ENCODE measurements at places on chromosomes 16 and 17. TPM values are rescaled to one million over a fixed set of nuclear protein-coding genes. Genes with fewer than 3 reads are reported as not detected.
A peak's percentile ranks its signal among the peaks of the same experiment; 100 is the strongest.

DNA sequence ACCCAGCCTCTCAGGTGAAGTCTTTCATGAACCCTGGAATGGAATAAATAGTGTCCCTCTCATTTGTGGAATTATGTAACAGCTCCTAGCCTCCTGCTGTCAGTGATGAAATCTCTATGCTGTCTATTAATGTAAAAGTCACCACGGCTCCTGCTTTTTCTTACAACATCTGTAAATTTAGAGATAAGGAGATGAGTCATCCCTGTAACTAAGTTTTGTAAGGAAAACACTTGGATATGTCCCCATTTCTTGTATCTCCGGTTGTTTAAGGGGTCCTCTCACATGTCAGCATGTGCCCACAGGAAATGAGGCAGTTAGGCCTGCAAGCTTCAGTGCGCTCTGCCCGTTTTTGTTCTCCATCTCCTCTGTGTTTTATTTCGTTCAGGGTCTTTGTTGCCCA, 2.8 kb upstream of the NAT9 start:
- H3K4me3 ChIP-seq, result no peak overlapping the region
- H3K36me3 ChIP-seq, result no peaks in the 10 kb centered on the region
- H3K4me1 ChIP-seq, result peaks cover 25% of the 10 kb centered on the region
- no peaks in the 10 kb centered on the region for H3K27me3 ChIP-seq

DNA sequence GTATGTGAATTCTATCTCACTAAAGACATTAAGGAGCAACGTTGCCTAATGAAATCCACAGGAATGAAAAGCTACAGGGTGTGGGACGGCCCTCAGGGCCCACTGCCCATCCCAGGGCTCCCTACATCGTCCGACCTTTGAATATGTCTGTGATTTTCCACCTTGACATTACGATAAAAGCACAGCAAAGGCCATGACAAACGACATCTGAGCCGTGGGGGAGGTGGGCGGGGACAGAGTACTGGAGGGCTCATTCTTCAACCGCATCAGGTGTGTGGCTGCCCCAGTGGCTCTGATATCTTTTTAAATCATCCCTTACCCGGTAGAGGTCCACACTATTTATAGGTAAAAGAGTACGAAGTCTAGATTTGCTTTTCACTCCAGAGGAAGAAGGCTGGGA, 35.1 kb downstream of the LMF1 start:
- H3K4me3 ChIP-seq, result no peak overlapping the region
- H3K27ac ChIP-seq, result no peak overlapping the region
- peaks cover 4% of the 10 kb centered on the region for H3K36me3 ChIP-seq
- DNase-seq, result no peak
- no peaks in the 10 kb centered on the region for H3K4me1 ChIP-seq

The HBZ gene
- not detected for total RNA-seq

- no peaks in the 10 kb centered on the region for H3K36me3 ChIP-seq
- no peaks in the 10 kb centered on the region for H3K27me3 ChIP-seq
- H3K4me1 ChIP-seq, result peaks cover 17% of the 10 kb centered on the region
- no peak overlapping the region for H3K27ac ChIP-seq
Measured at GRCh38 chr17:38733282-38733981, 3.3 kb downstream of the CISD3 start.

DNA sequence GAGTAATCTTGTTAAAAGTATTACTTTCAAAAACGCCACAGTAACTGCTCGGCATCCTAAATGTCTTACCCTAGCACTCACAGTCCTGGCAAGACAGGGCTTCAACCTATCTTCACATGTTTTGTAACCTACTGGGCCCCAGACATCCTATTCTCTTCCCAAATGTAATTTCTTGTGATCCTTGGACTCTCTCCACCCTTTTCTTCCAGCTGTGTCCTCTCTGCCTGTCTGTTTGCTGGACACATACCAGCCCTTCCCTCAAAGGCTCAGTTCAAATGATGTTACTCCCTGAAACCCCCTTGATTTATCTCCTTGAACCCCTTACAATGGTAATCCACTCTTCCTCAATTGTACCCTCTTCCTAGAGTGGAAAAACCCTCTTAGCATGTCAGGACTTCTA, 60.1 kb upstream of the CNEP1R1 start:
- H3K4me1 ChIP-seq, result no peaks in the 10 kb centered on the region
- H3K4me3 ChIP-seq, result no peak overlapping the region
- no peak for DNase-seq
- peaks cover 2% of the 10 kb centered on the region for H3K27me3 ChIP-seq
- no peaks in the 10 kb centered on the region for H3K36me3 ChIP-seq

GRCh38 chr17:13561606-13562270, 40.0 kb downstream of the HS3ST3A1 start:
- no peak for DNase-seq
- no peaks in the 10 kb centered on the region for H3K27me3 ChIP-seq
- H3K4me3 ChIP-seq, result no peak overlapping the region
- H3K36me3 ChIP-seq, result no peaks in the 10 kb centered on the region
- no peak overlapping the region for H3K27ac ChIP-seq

The ABCC11 gene
- total RNA-seq, result 1.4 TPM

The SLC9A5 gene
- total RNA-seq, result 0.25 TPM

- DNase-seq, result no peak
- H3K27ac ChIP-seq, result no peak overlapping the region
- peaks cover 7% of the 10 kb centered on the region for H3K27me3 ChIP-seq
- H3K4me1 ChIP-seq, result no peaks in the 10 kb centered on the region
- no peaks in the 10 kb centered on the region for H3K36me3 ChIP-seq
- H3K4me3 ChIP-seq, result no peak overlapping the region
Measured at GRCh38 chr16:54651440-54652195, 279.0 kb upstream of the IRX5 start.

DNA sequence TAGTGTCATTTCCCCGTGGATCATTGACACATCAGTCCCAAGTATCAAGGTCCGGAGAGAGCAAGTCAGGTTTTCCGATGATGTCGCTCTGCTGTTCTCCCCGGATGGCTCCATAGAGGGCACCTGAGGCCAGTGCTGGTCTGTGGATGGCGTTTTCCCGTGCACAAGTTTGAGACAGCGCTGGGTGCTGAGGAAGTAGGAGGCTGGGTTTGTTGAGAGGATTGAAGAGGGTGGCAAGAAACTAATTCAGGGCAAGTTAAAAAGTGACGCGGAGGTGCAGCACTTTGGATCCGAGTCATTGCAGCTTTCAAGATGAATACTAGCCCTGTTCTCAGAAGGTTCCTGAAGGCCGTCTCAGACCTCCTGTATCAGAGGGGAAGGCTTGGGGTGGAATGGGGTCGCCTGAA, 7.7 kb downstream of the NUBP1 start:
- no peak overlapping the region for H3K4me3 ChIP-seq
- no peak for DNase-seq
- H3K27ac ChIP-seq, result no peak overlapping the region
- H3K4me1 ChIP-seq, result no peaks in the 10 kb centered on the region
- H3K27me3 ChIP-seq, result no peaks in the 10 kb centered on the region
- H3K36me3 ChIP-seq, result peaks cover 45% of the 10 kb centered on the region

DNA sequence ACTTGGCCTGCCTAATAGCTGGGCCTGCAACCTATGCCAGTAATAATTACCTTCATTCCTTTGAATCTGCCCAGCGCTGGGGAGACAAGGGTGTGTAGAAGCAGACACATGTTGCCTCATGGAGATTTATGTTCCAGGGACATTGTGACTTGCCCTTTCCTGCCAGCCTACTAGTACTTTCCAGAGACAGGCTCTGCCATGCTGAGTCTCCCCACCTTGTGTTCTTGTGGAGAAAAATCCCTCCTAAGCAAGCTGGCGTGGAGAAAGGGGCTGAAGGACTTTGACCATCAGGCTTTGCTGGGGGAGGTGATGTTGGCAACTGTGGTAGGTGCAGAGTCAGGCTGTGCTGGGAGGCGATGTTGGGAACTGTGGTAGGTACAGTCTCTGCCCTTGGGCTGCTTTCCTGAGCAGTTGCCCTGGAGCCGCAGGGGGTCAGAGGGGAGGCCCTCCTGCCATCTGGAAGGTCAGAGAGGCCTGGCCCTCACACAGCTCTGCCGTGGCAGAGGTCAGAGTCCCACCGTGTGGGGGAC, 4.0 kb downstream of the KSR1 start:
- H3K36me3 ChIP-seq, result no peaks in the 10 kb centered on the region
- no peak overlapping the region for H3K4me3 ChIP-seq
- no peaks in the 10 kb centered on the region for H3K27me3 ChIP-seq

The DHRS7C gene
- not detected for total RNA-seq

- H3K27me3 ChIP-seq, result no peaks in the 10 kb centered on the region
- no peak for DNase-seq
- H3K27ac ChIP-seq, result no peak overlapping the region
- no peak overlapping the region for H3K4me3 ChIP-seq
- no peaks in the 10 kb centered on the region for H3K4me1 ChIP-seq
Measured at GRCh38 chr16:20689668-20690067, 7.8 kb downstream of the ACSM1 start.

DNA sequence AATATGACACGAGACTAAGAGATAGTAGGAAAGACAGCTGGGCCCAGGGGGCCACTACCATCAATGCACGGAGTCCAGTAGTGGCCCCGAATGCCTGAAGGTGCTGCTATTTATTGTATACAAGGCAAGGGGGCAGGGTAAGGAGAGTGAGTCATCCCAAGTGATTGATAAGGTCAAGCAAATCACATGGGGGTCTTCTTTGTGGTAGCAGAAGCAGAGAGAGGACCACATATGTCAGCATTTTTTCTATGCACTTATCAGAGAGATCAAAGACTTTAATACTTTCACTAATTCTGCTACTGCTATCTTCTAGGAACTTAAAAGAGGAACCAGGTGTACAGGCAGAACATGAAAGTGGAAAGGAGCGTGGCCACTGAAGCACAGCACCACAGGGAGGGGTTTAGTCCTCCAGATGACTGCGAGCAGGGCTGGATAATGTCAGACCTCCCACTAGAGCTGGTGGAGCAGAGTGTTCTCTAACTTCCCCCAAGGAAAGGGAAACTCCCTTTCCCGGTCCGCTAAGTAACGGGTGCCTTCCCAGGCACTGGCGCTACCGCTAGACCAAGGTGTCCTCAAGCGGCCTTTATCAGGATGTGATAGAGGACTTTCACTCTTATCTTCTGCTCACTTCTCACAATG, 26.4 kb upstream of the ARL4D start:
- no peak overlapping the region for H3K4me3 ChIP-seq
- H3K36me3 ChIP-seq, result no peaks in the 10 kb centered on the region
- H3K27me3 ChIP-seq, result no peaks in the 10 kb centered on the region
- H3K27ac ChIP-seq, result no peak overlapping the region
- H3K4me1 ChIP-seq, result peaks cover 9% of the 10 kb centered on the region

DNA sequence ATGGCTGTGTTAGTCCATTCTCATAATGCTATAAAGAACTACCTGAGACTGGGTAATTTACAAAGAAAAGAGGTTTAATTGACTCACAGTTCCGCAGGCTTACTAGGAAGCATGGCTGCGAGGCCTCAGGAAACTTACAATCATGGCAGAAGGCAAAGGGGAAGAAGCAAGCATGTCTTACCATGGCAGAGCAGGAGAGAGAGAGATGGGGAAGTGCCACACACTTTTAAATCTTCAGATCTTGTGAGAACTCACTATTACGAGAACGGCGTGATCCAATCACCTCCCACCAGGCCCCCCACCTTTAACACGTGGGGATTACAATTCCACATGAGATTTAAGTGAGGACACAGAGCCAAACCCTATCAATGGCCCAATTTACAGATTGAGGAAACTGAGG, 96.5 kb downstream of the SDK2 start:
- H3K27me3 ChIP-seq, result no peaks in the 10 kb centered on the region
- no peak overlapping the region for H3K27ac ChIP-seq
- H3K4me3 ChIP-seq, result no peak overlapping the region
- H3K36me3 ChIP-seq, result no peaks in the 10 kb centered on the region

- no peaks in the 10 kb centered on the region for H3K27me3 ChIP-seq
- H3K4me1 ChIP-seq, result no peaks in the 10 kb centered on the region
- H3K36me3 ChIP-seq, result no peaks in the 10 kb centered on the region
- no peak for DNase-seq
Measured at GRCh38 chr17:40516581-40517285, 15.3 kb upstream of the TNS4 start.

DNA sequence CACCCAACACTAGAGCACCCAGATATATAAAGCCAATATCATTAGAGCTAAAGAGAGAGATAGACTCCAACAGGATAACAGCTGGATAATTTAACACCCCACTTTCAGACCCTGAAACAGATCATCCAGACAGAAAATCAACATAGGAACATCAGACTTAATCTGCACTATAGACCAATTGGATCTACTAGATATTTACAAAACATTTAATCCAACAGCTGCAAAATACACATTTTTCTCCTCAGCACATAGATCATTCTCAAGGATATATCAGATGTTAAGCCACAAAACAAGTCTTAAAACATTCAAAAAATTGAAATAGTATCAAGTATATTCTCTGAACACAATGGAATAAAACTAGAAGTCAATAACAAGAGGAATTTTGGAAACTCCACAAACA, 4.1 kb upstream of the CCL13 start:
- H3K36me3 ChIP-seq, result no peaks in the 10 kb centered on the region
- no peak overlapping the region for H3K4me3 ChIP-seq
- no peak overlapping the region for H3K27ac ChIP-seq
- no peaks in the 10 kb centered on the region for H3K4me1 ChIP-seq
- no peak for DNase-seq
- no peaks in the 10 kb centered on the region for H3K27me3 ChIP-seq

GRCh38 chr17:40803617-40804082, 3.9 kb upstream of the KRT28 start:
- peak; percentile 80 for DNase-seq
- H3K36me3 ChIP-seq, result no peaks in the 10 kb centered on the region
- H3K4me3 ChIP-seq, result no peak overlapping the region
- no peaks in the 10 kb centered on the region for H3K4me1 ChIP-seq

The SCNN1G gene
- total RNA-seq, result not detected

DNA sequence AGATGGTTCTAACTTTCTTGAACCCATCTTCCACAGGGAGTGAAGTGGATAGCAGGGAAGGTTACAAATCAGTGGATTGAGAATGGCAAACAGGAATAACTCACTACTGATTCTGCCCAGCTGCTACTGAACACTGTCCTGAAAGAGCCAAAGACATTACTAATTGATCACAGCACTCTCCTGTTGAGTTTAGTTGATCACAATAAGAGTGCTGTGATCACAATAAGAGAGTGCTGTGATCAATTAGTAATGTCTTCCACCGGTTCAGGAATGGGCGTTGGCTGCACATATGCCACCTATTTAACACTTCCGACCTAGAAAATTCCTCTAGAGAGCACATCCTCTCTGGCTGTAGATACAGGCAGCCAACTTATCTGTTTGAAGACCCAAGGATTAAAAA, 11.4 kb downstream of the CFAP97D1 start:
- H3K27me3 ChIP-seq, result no peaks in the 10 kb centered on the region
- no peaks in the 10 kb centered on the region for H3K4me1 ChIP-seq
- H3K4me3 ChIP-seq, result no peak overlapping the region
- H3K36me3 ChIP-seq, result no peaks in the 10 kb centered on the region

The SEPTIN12 gene
- not detected for total RNA-seq

DNA sequence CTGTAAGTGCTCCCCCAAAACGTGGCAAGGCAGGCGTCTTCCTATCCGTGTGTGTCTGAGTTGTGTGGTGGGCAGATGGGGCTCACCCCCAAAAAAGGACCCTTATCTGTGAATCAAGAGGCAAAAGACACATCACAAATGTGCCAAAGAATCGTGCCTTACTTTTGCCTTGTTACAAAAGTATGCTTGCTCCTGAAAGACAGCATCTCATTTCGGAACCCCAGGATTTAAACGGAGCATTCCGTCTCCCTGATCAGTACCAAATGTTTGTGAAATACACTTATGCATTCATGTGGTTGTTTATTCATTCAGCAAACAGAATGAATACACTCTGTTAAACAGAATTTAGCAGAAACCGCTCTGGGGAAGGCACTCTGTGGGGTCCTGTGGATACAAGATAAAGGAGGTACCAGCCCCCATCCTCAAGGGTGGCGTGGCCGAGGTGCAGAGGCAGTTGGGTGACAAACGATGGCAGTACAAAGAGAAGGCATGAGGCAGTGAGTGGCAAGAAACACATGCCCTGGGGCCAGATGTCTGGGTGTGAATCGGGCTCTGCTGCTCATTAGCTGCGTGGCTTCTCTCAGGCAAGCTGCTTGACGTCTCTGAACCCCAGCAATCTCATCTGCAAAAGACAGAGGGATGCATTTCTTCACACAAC, 654 bp downstream of the WFDC1 start:
- H3K27ac ChIP-seq, result no peak overlapping the region
- no peak overlapping the region for H3K4me3 ChIP-seq
- no peaks in the 10 kb centered on the region for H3K36me3 ChIP-seq
- DNase-seq, result no peak

The ZG16 gene
- total RNA-seq, result 2.7 TPM

Measured in liver (tissue), 10 donors.